Non-pigmented ciliary epithelial cell (primary cell): ENCODE measurements at places on chromosomes 3 and 15.

- DNase-seq: no peak
Observed at GRCh38 chr3:148957586-148957985, 33.8 kb upstream of the GYG1 start.

GRCh38 chr3:73669260-73669659, 44.5 kb upstream of the PDZRN3 start:
- DNase-seq: no peak

- DNase-seq: no peak
Observed at GRCh38 chr15:86603466-86603865, 523.8 kb downstream of the AGBL1 start.

- DNase-seq: no peak
Observed at GRCh38 chr3:112013784-112014143, 15.0 kb downstream of the TAGLN3 start.

- DNase-seq: peak; percentile 41
Observed at GRCh38 chr15:40010686-40011085, 28.3 kb downstream of the SRP14 start.

GRCh38 chr3:48848816-48849515, 1.3 kb upstream of the PRKAR2A start:
- no peak for DNase-seq

- DNase-seq: no peak
Observed at GRCh38 chr3:109339197-109339596, 1.9 kb upstream of the DPPA4 start.

DNA sequence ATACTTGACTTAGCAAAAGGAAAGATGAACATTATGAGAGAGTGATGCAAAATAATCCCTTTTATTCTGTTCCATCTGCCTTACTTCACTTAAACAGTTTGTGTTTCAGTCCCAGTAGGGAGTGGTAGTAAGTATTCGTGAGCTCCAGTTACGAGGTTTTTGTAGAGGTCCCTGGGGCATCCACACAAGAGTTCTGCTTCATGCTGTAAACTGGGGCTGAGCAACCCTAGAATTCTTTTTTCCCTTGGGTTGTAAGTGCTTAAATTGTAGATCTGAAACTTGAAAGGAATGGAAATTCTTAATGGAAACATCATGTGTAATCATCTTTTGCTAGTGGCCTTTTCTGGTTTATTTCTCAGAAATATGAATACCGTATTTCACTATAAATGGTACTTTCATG, 79.5 kb downstream of the SEMA6D start:
- no peak for DNase-seq

DNA sequence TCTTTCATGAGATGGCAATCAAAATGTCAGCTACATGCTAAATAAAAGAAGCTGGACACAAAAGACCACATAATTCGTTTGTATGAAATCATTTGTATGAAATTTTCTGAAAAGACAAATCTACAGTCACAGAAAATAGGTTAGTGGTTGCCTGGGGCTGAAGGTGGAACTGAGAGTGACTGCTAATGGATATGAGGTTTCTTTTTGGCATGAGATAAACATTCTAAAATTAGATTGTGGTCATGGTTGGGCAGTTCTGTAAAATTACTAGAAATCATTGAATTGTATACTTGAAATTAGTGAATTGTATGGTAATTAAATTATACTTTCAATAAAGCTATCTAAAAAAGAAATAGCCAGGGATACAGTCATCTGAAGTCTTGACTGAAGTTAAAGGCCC, 2.7 kb upstream of the DMXL2 start:
- DNase-seq: no peak

- DNase-seq: peak; percentile 5
Observed at GRCh38 chr15:82045179-82045891, 483 bp downstream of the MEX3B start.

DNA sequence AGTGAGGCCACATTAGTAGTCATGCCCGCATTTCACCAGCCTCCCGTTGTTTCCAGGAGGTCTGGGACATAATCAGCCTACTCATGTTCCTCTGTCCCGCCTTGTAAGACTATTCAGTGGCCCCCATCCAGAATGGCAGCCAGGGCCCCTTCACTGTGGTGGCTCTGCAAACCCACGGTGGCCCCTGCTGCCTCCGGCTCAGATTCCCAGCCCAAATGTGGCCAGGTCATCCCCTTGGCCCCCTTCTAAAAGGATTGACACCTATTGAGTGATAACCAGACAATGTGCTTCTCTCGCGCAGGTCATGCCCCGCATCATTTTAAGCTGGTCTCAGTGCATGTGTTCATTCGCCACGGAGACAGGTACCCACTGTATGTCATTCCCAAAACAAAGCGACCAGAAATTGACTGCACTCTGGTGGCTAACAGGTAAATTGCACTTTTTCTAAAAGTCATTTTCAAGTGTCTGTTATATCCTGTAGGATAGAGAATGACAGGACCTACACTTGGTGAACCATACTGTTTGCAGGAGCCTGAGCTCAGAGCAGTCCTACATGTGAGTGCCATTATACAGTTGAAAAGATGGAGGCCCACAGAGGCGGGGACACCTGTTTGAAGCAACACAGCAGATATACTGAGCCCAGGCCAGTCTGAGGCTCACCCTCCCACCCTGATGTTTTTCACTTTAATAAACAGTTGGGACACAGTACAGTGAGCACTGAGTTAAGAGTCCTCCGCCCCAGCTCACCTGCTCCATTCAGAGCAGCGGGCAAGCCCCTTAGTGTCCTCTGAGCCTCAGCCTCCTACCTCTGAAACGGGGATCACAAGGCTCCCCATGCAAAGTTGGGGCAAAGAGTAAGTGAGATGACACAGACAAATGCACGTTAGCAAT, 47.7 kb downstream of the PXYLP1 start:
- DNase-seq: no peak
